ENCODE measurements at places on chromosomes 5 and 9.

DNA sequence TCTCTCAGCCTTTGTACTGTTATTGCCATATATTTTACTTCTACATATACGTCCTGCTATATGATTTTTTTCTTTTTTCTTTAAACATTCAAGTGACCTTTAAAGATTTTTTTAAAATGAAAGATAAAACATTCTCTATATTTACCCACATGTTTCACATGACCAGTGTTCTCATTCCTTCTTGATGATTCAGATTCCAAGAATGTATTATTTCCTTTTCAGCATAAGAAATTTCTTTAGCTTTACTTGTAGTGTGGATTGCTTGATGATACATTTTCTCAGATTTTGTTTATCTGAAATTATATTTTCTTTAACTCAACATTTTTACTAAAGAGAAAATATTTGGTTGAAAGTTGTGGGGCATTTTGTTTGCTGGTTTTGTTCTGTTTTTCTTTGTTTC, 792.1 kb downstream of the BRINP1 start:
- DNase-seq = no peak

GRCh38 chr5:94503677-94504076, 114.7 kb downstream of the KIAA0825 start:
- DNase-seq = no peak

GRCh38 chr9:112780450-112781036, 30.0 kb downstream of the SNX30 start:
- no peak for DNase-seq

DNA sequence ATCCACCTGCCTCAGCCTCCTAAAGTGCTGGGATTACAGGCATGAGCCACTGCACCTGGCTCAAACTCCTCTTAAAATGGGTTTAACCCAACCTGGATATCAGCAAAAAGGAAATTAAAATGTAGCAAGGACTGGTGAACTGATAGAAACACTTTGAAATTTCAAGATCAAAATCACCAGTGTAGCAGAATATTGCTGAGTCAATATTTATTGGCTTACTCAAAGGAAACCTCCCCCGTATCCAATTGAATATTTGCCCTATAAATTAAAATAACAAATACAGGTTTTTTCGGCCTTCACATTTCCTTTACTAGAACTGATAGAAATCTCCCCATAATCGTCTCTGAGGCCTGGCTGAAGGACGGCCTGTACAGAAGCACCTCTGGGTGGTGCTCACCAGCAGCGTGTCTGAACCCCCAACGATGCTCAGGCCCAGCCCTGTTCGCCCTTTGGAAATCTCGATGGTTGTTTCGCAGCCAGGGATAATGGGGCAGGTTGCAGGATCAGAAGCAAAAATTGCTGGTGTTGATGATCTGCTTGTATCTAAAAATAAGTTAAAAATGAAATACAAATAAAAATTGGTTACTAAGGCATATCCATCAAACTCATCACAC, 156.6 kb downstream of the MPDZ start:
- DNase-seq = no peak

GRCh38 chr5:158979749-158980521, 119.8 kb downstream of the EBF1 start:
- DNase-seq = no peak

DNA sequence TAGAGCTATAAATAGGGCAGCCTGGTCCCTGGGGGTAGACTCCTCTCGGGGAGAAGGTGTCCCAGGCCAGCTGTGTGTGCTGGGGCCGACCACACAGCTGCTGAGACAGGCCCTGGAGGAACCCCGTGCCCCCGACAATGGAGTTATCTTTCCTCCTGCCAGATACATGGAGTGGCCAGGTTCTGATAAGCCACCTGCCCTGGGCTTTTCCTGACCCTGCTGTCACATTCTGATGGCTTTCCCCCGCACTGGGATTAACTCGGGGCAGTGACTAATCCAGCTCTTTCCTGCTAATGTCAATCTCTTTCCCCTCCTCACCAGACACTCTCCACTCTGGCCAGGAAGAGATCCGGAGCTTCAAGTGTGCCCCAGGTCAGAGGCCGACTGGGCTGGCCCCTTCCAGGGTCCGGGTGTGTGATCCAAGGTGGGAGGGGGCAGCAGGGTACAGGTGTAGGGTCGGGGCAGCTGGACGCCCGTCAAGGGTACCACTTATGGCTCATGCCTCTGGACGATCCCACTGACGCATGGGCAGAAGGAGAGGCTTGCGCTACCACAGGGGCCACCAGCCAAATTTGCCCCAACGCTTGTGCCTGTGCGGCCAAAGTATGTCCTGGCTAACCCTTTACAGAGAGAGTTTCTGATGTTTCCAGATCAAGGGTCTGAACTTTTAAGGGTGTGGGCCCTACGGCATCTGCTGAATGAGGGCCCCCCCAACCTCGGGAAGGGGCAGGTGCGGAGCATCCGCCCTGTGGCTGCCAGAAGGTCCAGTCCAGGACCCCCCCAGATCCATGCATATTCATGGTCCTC, 20.6 kb upstream of the COL5A1 start:
- no peak for DNase-seq

DNA sequence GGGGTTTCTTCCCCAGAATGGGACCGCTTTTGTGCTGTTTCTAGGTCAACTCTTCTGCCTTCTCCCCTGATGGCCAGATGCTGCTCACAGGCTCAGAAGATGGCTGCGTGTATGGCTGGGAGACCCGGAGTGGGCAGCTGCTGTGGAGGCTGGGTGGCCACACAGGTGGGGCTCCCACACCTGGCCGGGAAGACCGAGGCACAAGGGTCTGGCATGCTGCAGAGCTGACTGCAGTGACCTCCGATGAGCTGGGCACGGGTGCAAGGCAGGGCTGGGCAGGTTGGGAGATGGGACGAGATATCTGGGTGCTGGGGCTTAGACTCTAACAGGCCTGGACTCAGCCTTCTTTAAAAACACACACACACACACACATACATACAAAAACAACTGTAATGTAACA, 901 bp downstream of the WDR38 start:
- no peak for DNase-seq

GRCh38 chr9:27078685-27079084, 30.3 kb upstream of the TEK start:
- no peak for DNase-seq

DNA sequence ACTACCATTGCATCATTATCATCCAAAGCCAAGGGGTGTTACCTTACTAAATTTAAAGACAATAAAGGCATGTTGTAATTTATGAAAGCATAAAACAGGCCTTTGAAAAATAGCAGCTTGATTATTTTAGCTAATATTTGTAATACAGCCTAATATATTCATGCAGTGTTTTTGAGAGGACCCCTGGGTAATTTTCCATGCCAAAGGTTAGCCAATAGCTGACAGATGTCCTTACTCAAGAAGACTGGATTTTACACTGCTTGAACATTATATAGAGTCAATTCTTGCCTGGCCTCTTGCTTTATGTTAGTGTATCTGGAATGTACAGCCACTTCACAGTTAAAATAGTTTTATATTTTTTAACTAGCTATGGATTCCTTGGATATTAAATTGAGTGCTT, 337.8 kb upstream of the PAPPA start:
- no peak for DNase-seq

GRCh38 chr9:27675354-27675753, 102.1 kb upstream of the C9orf72 start:
- no peak for DNase-seq

GRCh38 chr5:68957591-68957990, 136.2 kb upstream of the SLC30A5 start:
- DNase-seq = no peak

DNA sequence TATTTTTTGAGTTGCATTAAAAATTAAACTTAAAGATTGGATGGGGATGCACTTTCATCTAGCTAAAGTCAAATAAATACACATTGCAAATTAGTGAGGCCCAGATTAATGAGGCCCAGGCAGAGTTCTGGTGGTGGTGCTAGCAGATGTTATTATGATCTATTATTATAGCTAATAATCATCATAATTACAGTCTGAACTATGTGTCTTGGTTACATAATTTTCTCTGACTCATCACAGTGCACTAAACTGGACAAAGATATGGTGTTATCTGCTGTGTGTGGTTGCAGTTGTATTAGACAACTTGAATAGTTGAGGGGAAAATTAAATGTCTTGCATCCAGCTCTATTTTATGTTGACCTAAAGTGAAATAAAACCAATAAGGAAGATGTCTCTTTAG, 568.8 kb downstream of the TLR4 start:
- DNase-seq = no peak

DNA sequence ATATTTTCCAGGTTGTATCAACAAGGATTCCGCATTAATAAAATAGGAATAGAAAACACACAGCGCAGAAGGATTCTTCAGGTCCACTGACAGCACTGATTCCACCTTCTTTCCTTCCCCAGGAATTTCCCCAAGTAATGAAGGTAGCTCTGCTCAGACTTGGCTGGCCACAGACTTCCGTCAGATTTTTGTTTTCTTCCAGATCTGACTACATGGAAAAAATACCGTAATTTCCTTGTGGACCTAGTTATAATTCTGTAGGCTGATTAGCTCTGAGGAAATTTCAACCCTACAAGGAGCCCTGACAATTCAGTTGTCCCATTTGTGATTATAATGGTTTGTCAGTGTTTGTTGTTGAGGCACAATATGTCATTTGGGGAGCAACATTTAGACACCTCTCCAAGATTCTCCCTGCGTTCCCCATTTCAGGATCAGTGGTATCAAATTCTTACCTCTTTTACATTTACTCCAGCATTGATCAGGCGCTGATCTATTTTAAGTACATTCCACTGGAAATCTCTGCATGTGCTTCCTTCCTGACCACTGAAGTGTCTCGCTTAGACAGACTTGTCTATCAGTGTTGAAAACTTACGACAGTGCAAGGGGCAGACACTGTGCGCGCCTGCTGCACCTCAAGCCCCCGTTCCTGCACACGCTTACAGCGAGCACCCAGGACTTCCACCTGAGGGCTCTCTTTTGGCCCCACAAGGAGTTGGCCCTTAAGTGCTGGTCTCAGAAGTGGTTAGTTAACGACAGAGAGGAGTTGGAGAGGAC, 94.8 kb downstream of the LHFPL2 start:
- DNase-seq = no peak

GRCh38 chr5:72096602-72097188, 10.6 kb upstream of the MAP1B start:
- DNase-seq = no peak

GRCh38 chr9:99235926-99236634, 14.0 kb downstream of the SEC61B start:
- no peak for DNase-seq

- DNase-seq = no peak
Observed at GRCh38 chr5:105868038-105868780, 1802.5 kb downstream of the EFNA5 start.

DNA sequence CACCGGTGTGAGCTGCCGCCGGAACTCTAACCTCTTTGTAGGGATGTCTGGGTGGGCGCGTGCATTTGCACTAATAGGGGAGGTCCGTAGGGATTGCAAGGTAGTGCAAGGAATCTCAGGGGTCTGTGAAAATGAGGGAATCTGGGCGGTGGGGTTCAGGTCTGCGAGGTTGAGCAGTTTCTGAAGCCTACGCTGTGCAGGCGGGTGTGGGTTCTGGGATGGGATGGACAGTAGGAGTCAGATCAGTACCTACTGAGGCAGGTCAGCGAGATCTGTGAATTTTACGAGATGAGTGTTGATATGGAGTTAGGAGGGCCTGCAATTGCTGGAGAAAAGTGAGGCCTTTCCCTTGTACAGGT, 856 bp upstream of the ATOSB start:
- no peak for DNase-seq

DNA sequence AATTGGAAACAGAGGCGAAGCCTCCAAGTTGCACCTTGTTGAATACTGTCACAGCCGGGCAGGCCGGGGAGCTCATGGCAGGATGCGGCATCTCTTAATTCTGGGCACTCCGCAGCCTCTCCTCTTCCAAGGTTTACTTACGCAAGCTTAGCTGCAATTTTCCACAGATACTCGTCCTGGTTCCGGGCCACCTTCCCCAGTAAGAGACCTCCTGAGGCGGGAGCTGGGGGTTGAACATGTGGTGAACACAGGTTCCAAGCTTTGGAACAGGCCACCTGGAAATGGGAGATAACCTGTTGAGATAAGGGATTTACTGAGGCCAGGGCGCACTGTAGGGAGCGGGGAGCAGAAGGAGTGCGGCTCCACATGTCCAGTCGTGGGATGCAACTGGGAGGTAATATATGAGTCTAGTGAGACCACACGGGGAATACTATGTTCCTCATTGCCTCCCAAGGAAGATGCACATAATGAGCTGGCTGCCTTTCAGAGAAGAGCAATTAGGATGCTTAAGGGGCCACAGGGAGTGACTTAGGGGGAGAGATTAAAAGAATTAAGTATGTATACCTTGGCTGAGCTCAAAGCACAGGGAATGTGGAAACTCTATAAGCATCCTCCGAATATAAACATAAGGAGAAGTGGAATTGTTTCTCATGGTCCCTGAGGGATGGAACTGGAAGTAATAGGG, 335.2 kb downstream of the CWC27 start:
- DNase-seq = no peak

DNA sequence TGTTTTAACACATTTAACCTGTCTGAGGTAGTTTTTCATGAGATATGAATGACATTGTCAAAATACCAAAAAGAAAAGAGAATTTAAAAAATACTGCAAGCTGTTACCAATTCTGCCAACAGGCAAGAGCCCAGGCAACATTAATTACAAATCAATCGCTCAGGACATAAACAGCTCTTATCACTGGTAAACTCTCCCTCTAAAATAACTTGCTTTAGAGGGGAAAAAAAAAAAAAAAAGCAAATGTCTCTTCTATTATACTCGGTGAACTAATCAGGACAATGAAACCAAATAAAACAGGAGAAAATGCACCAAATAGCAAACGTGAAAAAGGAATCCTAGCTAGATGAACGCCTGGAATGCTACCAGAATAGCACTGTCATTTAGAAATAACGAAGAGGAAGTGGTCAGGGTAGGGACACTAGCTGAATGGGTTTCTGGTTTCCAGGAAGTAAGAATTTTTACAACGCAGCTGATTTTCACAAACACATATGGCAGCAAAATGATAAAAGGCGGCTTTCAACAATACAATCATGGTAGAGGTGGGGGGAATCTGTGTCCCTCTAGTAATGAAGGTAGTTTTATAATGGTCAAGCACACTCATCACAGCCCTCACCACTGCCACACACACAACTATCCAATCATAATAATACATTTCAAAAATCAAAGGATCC, 94.9 kb downstream of the DENND1A start:
- no peak for DNase-seq

DNA sequence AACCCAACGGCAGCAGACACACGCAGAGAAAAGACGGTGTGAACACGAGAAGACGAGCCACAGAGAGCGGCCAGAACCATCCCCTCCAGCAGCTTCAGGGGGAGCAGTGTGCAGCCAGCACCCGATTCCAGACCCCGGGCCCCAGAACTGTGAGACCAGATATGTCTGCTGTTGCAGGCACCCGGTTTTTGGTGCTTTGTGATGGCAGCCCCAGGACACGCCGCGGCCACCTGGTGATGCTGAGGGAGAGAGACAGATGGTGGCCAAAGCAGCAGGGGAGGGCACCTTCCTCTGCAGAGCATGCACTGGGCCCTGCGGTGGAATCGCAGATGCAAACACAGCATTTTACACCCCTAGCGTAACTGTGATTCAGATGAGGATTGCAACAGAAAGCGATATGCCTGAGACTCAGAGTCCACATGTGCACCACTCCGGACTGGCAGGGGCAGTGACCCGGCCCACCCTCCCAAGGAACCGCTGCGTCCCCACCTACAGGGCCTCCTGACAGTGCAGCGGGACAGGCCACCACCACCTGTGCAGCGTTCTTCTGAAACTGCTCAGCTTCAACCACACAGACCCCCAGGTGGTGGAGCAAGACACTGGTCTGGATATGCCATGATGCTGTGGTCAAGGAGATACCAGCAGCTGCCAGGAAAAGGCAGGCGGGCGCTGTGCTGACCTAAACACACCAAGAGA, 24.0 kb downstream of the ZDHHC11B start:
- DNase-seq = no peak
